ENCODE measurements at places on chromosomes 1 and 21.

- DNase-seq, result no peak
Observed at GRCh38 chr1:1462318-1462966, 9.1 kb upstream of the ATAD3B start.

GRCh38 chr1:27322569-27323240, 742 bp downstream of the TMEM222 start:
- DNase-seq, result no peak

GRCh38 chr1:52281518-52281917, 84.5 kb downstream of the CC2D1B start:
- DNase-seq, result no peak

DNA sequence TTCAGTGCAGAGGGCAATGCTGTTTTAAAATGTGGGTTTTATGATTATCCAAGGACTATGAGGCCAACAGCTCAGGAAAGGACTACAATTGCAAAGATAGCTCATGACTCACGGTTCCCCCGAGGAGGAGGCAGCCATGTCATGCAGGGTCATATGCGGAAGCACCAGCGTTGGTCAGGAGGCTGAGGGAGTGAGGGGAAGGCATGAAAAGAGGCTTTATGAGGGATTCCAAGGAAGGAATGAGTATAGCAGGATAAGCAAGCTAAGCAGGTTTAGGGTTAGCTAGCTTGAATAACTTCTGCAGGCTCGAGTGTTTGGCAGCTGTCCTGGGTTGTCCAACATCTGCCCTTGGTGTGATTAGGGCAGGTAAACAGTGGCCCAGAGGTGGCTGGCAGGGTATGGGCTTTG, 495.1 kb downstream of the SETD4 start:
- DNase-seq, result no peak

- no peak for DNase-seq
Observed at GRCh38 chr1:116982319-116983004, 19.1 kb upstream of the CD101 start.

- DNase-seq, result peak; percentile 26
Observed at GRCh38 chr21:33894736-33895288, 20.8 kb downstream of the ATP5PO start.

GRCh38 chr21:23160914-23161313, 2162.7 kb downstream of the NCAM2 start:
- no peak for DNase-seq

GRCh38 chr1:177228693-177229065, 57.9 kb downstream of the BRINP2 start:
- no peak for DNase-seq

- no peak for DNase-seq
Observed at GRCh38 chr1:82695443-82695842, 894.7 kb downstream of the ADGRL2 start.

- no peak for DNase-seq
Observed at GRCh38 chr1:98188774-98189173, 267.9 kb upstream of the DPYD start.

DNA sequence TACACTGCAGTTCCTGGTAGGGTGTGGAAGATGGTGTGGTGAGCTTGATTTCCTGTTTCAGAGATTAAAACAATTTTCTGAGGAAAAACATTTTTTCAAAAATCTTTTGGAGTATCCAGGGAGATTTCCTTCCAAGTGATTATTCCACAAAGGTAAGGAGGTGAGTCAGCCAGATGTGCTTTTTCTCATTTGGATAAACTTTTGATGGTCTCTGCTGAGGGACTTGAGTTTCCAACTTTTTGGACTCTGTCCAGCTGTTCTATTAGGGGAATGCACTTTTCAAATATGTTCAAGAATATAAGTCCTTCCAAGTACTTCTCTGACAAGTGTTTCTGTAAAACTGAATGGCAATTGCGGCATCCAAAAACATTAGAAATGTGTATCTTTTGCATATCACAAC, 628.8 kb upstream of the ADAMTS5 start:
- DNase-seq, result no peak

DNA sequence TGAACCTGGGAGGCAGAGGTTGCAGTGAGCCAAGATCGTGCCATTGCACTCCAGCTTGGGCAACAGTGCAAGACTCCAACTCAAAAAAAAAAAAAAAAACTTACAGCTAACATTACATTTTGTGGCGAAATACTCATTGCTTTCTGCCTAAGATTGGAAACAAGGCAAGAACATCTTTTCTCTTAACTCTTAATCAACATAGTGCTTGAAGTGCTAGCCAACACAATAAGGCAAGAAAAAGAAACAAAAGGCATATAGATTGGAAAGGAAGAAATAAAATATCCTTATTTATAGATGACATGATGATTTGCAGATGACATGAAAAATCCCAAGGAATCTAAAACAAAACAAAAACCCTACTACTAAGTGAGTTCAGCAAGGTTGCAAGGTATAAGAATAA, 24.6 kb upstream of the GJA9 start:
- no peak for DNase-seq

DNA sequence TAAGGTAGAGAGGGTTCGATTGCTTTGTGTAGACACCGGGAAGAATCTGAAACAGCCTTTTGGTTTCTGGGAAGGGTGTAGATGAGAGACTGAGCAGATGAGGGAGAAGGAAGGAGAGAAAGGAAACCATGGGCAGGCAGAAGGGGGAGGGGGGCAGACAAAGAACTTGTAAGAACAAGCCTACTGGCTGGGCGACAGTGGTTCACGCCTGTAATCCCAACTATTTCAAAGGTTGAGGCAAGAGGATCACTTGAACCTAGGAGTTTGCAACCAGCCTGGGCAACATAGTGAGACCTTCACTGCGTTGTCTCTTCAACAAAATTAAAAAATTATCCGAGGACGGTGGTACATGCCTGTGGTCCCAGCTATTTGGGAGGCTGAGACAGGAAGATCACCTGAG, 106.2 kb downstream of the TM2D1 start:
- no peak for DNase-seq

DNA sequence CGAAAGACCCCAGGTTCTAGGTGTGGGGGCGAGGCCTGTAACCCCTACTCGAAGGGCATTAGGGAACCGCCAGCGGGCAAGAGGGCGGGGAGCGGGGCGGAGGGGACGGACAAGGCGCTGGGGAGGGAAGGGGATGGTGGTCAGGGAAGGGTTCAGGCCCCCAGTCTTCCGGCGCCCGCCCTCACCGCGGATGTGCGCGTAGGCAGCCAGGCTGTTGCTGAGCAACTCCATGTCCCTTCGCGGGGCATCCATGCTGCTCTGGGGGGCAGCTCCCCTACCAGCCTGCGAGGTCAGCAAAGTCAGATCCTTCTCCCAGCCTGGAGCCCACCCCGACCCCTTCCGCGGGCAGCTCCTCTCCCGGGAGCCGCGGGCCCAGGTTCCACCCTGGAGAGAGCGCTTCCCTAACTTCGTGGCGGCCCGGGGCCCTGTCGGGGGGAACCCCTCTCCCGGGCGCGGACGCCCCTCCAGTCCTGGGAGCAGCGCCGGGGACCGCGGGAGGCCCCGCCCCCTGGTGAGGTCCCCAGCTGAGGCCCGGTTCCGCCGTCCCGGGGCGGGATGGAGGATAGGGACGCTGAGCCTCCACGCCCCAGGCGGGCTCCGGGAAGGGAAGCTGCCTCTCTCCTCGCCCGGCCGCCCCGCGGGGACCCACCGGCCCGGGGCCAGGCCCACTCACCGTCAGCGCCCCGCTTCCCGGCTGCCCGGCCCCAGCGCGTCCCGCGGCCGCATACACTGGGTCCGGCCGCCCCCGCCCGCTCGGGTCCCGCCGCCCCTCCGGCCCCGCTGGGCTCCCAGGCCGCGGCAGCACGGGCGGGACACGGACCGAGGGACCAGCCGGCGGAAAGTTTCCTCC, 434 bp downstream of the EVA1B start:
- no peak for DNase-seq

GRCh38 chr1:155011437-155012025, 8.9 kb downstream of the ZBTB7B start:
- DNase-seq, result no peak

DNA sequence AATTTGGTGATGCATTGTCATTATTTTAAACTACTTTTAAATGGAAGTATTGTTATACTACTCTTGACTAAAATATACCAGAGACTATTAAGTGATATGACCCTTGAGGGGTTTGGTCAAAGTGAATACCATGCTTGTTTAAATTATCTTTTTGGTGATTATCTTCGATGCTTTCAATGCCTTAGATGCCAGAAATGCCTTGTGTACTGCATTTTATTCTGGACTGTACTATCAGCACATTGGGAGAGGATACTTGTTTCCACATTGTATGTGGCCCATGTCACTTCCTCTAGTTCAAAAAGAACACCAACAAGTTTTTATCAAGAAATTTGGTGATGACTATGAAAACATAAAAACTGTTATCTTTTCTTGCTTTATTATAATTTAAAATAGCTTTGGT, 16.3 kb downstream of the MAP3K7CL start:
- no peak for DNase-seq

DNA sequence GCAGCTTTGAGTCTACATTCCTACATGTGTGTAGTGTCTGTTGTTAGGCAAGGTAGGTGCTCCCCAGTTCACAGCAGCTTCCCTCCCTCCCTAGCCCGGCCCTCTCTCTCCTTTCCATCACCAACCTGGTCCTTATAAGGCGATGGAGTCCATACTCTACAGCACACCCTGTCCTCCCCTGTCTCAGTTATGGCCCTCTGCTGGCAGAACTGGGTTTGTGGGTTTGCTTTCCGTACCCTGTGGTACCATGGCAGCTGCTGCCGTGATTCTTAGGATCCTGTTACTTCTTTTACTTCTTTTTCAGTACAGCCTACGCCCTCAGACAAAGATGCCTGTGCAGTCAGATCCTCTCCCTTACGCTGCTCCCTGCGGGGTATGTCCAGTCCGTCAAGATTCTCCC, 31.7 kb downstream of the AK5 start:
- DNase-seq, result no peak

GRCh38 chr1:40221977-40222772, 25.6 kb upstream of the TMCO2 start:
- DNase-seq, result no peak

GRCh38 chr1:155913969-155914757, 3.0 kb upstream of the RIT1 start:
- DNase-seq, result no peak

DNA sequence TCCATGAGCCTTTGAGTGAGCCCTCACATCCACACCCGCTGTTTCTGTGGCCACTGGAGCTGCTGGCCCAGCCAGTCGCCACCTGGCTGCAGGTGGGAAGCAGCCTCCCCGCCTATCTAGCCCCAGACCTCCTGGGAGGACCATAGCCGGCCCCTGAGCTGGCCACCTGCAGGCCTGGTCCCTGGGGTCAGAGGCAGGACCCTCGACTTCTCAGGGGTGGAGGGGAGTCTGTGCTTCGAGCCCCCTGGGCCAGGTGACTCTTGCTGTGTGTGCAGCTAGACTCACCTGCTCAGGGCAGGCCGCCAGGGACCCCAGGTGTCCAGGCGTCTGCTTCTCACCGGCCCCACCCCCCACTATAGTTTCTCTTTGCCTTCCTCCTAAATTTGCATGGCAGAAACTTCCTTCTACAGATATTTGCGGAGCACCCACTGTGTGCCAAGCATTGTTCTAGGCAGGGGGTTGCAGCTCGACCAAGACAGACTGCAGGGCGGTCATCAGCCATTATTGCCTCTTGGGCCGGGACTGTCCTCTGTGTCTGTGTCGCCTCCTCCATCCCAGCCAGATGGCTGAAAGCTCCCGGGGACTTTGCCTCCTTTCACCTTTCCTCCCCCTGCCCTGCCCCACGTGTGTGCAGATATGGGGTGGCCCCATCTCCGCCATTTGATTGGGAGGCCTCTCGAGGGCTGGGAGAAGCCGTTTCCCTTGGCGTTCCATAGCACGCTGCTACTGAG, 27.3 kb downstream of the SPSB1 start:
- no peak for DNase-seq

DNA sequence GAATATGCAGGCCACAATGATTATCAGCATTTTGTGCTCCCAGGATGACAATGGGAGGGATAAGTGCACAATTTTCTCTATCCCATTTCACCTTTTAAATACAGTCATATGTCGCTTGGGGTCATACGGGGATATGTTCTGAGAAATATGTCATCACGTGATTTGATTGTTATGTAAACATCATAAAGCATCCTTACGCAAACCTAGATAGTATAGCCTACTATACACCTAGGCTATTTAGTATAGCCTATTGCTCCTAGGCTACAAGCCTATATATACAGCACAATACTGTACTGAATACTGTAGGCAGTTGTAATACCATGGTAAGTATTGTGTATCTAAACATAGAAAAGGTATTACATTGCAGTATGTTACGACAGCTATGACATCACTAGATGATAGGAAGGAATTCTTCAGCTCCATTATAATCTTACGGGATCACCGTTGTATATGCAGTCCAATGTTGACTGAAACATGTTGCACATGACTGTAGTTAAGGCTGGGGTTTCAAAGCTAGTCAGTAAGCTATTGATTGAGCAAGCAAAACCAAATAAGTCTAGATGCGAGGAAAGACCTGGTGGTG, 18.9 kb downstream of the RUSC1 start:
- no peak for DNase-seq

DNA sequence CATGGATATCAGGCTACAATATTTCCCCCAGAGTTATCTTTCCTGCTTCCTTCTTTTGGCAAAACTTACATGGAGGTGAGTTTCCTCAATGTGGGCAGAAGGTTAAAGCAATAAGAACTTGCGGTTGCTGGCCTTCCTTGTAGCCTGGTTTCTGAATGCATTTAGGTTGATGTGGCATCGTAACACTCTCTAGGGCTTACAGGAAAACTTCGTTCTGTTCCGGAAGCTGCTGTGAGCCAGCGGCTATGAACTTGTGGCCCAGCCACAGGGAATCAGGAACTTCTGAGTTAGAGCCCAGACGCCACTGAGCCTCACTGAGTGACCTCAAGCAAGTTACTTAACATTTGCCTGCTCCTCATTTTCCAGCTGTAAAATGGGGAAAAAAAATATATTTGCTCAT, 623.4 kb upstream of the ADAMTS5 start:
- DNase-seq, result no peak

GRCh38 chr21:45957981-45958600, 23.5 kb upstream of the COL6A1 start:
- DNase-seq, result no peak

- DNase-seq, result no peak
Observed at GRCh38 chr1:68826836-68827235, 330.0 kb upstream of the DEPDC1 start.

GRCh38 chr1:46983830-46984586, 39.5 kb upstream of the CYP4X1 start:
- DNase-seq, result no peak

All from amygdala (tissue), 56 donors.